Activated effector memory CD4-positive, alpha-beta T cell treated with Interleukin-2 at 50 U/mL for 16 hours (primary cell): ENCODE measurements at places on chromosomes 12 and 14.

- no peak for DNase-seq
Measured at GRCh38 chr14:60721326-60722106, 2.6 kb downstream of the SIX4 start.

GRCh38 chr12:1838205-1838993 lies 18.0 kb downstream of the LRTM2 start:
- no peak for DNase-seq

GRCh38 chr12:27462851-27463250 lies 16.3 kb downstream of the SMCO2 start:
- no peak for DNase-seq

DNA sequence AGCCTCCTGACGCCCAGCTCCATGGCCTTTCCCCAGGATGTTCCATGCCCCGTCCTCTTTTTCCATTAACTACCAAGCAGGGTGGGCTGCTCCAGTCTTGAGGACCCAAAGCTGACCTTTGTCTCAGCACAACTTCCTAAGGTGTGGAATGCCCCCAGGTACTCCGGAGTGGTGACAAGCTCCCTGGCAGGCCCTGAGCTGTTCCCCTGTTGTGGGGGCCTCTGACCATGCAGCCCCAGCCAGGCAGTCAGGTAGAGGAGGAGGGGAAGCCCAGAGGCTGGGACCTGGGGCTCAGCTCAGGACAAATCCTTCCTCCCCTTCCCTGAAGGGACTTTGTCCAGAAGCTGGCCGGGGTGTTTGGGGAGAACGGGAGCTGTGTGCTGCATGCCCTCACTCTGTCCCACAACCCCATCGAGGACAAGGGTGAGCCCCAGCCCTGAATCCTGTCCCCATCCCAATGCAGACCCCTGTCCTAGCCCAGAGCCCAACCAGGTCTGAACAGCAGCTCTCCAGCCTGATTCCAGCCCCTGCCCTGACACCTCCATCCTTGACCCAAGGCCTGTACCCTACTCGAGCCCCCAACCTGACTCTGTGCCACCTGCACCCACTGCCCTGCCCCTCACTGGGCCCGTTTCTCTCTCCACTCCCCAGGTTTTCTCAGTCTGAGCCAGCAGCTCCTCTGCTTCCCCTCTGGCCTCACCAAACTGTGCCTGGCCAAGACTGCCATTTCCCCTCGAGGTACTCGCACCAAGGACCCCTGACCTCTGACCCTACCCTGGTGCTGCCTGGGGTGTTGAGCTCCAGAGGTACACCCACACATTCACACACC lies 4.4 kb downstream of the CARMIL3 start:
- DNase-seq = no peak

DNA sequence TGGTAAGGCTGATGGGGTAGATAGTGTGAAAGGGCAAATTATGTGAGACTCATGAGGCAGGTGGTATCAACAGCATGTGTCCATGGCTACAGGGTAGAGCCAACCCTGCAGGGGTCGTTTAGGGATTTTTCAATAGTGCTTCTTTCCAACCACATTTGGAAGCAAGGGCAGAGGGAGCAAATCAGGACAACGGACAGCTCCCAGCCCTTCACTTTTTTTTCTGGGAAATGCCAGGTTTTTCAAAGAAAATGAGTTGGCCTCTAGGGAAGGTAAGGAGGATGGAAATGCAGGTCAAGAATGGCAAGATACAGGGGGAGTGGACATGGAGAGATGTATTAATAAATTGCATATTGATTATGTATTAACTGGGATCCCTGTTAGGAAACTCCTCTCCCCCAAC lies 4.9 kb upstream of the CMA1 start:
- DNase-seq = no peak

DNA sequence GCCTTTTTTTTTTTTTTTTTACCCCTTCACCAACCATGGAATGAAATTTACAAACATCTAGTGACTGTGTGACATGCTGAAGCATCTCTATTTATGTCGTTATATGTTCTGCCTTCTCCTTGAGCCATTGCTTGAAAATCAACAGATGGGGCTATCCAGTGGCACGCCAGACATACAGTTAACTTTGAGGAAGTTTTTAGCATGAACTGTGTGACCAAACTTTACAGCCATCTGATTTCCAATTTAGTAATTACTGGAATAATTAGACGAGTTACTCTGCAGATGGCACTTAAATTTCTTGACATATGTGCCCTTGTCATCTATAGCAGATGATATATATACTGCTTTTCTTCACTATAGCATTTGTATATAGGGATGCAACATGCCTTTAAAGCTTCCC lies 192.1 kb downstream of the SNAPC1 start:
- no peak for DNase-seq

- no peak for DNase-seq
Measured at GRCh38 chr12:131311764-131312163, 358.1 kb downstream of the ADGRD1 start.

GRCh38 chr12:119870457-119870856 lies 6.7 kb downstream of the CIT start:
- no peak for DNase-seq
